HTR-8/SVneo (cell line): ENCODE measurements at places on chromosomes 5 and 9.

GRCh38 chr5:96597438-96598020 is 64.6 kb upstream of the CAST start:
- peak; percentile 25 for DNase-seq

DNA sequence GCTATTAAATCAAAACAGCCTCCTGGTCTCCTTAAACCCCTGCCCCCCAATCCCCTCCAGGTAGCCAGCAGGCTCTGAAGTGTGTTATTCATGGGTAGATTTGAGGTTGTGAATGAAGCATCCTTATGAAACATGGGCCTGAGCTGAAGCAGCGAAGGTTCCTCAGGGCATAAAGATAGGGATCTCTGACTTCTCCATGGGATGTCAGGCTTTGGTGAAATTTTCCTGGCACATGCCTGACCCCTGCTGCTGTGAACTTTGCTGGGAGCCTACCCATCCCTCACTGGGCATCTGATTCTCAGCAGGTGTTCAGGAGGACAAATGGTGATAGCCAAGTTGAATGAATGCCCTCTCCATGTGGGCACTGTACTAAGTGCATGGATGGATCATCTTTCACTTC is 250.3 kb downstream of the ASTN2 start:
- DNase-seq: no peak

DNA sequence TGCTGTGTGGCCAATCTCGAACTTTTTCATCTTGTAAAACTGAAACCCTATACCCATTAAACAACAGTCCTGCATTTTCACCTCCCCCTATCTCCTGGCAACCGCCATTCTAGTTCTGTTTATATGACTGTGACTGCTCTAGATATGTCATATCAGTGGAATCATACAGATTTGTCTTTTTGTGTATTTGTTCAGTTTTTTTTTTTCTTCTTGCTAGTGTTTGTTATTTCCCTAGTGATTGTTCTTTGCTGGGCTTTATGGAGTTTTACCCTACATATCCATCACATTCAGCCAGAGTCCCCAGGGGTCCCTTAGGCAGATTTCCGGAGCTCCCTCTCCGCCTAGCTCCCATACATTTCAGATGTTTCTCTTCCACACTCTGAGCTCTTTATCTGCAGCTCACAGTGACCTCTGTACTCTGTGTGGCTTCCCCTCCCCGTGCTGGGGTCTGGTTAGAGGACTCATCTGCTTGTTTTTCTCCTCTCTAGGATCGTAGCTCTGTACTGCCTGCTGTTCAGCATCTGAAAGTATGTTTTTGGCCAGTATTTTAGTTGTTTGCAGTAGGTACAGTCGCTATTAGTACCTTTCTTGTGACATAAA is 25.1 kb upstream of the CARTPT start:
- DNase-seq: no peak

GRCh38 chr9:112809351-112809848 is 58.8 kb downstream of the SNX30 start:
- no peak for DNase-seq

GRCh38 chr5:160375701-160376100 is 5.3 kb upstream of the C1QTNF2 start:
- DNase-seq: no peak

DNA sequence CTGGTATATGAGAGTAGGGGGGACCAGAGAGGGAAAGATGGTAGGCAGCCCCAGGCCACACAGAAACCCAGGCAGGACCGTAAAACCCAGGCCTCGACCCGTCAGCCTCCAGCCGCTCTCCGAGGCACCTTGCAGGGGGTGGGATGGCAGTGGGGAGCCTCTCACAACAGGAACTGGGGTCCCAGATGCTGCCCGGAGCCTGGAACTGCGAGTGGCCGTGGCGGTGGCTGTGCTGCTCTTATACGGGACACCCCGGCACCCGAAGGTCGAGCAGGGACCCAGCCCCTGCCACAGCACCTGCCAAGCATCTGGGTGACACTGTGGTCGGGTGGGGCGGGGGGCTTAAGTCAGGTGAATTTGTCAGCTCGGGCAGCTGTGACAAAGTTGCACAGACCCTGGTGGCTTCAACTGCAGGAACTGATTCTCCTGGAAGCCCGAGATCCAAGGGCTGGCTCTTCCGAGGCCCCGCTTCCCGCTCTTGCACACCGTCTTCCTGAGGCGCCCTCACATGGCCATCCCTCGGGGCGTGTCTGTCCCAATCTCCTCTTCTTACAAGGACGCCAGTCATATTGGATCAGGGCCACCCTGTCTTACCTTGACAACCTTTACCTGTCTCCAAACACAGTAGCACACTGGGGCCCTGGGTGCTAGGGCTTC is 47.6 kb upstream of the EGFL7 start:
- DNase-seq: no peak

DNA sequence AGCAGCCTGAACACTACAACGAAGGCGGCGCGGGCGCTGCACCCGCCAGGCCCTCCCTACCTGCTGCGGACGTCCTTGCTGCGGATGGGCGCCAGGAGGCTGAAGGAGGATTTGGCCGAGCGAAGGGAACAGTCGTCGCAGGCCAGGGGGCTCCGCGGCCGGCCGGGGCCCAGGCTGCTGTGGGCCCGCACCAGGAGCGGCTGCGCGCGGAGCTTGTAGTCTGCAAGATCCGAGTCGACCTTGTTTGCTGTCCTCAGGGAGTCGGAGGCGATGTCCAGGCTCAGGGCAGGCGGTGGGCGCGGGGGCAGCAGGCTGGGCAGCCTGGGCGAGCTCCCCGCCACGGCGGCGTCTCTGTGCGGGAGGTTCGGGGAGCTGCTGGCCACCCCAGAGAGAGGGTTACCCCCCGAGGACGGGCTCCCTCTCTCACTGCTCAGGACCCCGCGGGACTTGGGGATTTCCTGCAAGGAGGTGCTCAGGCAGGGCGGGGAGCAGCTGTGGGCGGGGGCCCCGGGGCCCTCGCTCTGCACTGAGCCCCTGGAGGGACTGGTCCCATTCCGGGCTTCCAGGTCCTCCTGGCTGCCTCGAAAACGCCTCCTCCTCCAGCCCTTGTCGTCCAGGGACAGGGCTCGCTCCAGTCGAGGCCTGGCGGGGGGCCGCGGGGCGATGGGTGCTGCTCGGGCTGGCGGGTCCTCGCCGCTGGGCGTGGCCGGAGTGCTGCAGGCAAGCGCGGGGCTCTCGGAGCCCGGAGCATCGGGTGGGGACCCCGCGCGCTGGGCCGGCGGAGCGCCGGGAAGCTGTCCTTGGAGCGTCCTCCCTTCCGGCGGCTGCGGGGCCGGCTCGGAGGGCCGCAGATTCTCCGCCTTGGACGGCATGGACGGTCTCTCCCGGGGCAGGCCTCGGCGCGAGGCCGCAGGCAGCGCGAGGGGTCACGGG is 831 bp downstream of the INPP5E start:
- DNase-seq: peak; percentile 28

- peak; percentile 14 for DNase-seq
Observed at GRCh38 chr5:169945831-169946261, 34.4 kb downstream of the INSYN2B start.

- no peak for DNase-seq
Observed at GRCh38 chr5:145520335-145520734, 314.8 kb downstream of the PRELID2 start.

GRCh38 chr5:150642567-150642927 is 2.1 kb downstream of the SYNPO start:
- DNase-seq: peak; percentile 85

- no peak for DNase-seq
Observed at GRCh38 chr5:175895686-175896102, 24.3 kb downstream of the CPLX2 start.
